ENCODE measurements at places on chromosomes 12 and 14.

DNA sequence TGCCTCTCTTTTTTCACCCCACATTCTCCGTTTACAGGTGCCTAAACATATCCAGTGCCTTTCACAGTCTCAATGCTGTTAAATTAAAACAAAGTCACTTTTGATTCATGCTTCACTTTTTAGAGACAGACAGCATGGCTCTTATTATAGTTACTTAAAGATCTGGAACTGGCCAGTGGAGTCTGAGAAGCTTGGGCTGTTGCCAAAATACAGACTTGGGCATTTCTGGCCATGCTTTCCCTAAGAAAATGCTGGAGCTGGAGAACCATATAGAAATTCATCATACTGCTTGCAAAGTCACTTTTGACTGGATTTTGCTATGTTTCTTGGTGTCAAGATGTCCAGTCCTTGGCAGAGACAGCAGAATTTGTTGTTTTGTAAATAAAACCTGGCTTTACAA, 12.2 kb upstream of the GPR68 start:
- no peak for DNase-seq

DNA sequence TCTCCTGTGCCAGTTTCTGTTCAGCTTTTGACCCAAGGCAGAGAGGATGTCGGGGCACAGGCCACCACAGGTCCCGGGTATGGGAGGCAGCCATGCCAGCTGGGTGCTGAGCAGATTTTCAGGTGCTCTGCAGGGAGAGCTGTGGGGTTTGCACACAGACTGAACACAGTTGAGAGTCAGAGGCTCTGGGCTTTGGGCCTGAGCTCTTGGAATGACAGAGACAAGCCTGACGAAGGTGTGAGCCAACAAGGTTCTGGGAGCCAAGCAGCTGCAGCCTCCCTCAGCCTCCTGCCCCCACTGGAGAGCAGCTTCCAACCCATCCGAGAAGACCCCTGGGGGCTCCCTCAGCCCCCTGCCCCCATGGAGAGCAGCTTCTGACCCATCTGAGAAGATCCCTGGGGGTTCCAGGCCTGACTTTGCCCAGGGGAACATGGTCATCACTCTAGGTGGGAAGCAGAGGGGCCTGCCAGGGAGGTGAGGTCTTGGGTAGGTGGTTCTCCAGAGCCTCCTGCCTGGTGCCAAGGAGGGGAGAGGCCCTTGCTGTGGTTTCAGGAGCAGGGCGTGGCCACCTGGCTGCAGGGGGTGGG, 13.8 kb downstream of the FBRSL1 start:
- peak; percentile 74 for DNase-seq

GRCh38 chr14:45426685-45427282, 173.8 kb upstream of the MIS18BP1 start:
- no peak for DNase-seq

DNA sequence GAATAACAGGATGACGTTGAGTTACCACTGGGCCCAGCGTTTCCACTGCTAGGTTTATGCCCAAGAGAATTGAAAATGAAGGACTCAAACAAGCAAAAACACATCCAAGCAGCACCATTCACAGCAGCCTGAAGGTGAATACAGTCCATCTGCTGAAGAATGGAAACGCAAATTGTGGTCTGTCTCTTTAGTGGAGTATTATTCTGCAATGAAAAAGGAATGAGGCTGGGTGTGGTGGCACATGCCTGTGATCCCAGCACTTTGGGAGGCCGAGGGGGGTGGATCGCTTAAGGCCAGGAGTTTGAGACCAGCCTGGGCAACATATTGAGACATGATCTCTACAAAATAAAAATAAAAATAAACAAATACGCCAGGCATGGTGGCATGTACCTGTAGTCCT, 41.9 kb upstream of the RFLNA start:
- no peak for DNase-seq

DNA sequence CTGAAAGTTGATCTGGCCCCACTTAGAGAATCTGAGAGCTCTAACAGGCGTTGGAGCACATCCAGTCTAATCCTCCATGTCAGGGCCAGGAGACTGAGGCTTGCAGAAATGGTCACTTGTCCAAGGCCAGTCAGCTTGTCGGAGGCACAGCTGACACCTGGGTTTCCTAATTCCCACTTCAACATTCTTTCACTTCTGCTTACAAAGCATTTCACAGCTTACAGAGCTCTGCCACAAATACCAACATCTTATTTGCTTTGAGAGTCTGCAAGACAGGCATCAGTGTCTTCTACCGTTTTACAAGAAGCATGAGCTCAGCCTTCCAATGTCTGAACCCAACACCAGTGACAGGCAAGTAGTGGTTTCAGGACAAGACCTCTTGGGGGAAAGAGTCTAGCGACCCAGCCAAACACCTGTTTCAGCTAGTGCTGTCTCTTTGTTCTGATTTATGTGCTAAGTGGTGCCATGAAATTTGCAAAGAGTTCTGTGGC, 31.8 kb downstream of the ISCA2 start:
- DNase-seq: no peak

- no peak for DNase-seq
Observed at GRCh38 chr14:92398888-92399636, 76.1 kb downstream of the SLC24A4 start.

DNA sequence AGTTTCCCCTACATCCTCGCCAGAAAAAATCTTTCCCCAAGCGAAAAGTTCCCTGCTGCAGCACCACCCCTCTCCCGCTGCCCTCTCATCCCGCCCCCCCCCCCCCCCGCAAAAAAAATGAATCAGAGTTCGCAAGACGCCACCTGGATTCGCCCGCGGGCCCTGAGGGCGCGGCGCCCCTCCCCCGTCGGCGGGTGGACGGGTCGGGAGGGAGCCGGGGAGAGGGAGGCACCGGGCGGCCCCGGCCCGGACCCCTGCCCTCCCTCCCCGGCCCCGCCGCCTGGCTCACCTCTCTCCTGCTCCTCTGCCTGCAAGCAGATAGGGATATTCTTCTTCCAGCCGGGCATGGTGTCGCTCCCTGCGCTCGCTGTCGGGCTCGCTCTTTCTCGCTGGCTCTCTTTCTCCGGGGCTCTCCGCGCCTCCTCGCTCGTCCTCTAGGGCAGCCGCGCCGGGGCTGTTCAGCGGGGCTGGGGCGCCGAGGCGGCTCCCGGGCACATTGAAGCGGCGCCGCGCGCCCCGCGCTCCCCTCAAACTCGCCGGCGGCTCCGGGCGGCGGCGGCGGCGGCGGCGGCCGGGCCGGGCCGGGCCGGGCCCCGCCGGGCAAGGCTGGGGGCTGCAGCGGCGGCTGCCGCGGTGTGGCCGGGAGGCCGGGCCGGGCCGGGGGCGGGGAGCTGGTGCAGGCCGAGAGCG, 200.3 kb upstream of the CAND1 start:
- peak; percentile 51 for DNase-seq

- DNase-seq: no peak
Observed at GRCh38 chr14:70358631-70359030, 852 bp downstream of the COX16 start.

DNA sequence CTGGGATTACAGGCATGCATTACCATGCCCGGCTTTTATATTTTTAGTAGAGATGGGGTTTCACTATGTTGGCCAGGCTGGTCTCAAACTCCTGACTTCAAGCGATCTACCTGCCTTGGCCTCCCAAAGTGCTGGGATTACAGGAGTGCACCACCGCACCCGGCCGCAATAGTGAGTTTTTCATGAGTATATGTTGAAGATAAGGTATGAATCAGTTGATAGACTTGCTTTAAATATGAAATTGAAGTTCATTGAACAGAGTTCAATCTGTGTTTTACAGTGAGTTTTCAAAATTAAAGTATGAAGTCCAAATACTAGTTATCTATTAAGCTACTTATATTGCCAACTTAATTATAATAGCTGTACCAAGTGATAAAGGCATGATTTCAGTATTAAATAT, 35.1 kb downstream of the SNAPC1 start:
- no peak for DNase-seq

DNA sequence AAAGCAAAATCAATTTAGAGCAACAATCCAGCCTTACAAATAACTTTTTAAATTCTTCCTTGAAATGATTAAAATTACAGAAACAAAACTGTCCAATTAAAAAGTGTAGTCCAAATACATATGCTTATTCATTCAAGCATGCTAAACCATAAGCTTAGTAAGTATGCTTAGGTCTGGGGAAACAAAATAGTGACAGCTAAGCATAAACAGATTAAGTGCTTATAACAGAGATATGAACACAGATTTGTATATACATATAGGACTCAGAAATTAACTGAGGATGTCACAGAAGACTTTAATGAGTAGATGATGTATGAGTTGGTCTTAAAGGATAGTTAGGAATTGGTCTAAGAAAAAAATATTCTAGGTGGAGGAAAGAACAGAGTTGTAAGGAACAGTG, 41.8 kb downstream of the SCAF11 start:
- DNase-seq: no peak

DNA sequence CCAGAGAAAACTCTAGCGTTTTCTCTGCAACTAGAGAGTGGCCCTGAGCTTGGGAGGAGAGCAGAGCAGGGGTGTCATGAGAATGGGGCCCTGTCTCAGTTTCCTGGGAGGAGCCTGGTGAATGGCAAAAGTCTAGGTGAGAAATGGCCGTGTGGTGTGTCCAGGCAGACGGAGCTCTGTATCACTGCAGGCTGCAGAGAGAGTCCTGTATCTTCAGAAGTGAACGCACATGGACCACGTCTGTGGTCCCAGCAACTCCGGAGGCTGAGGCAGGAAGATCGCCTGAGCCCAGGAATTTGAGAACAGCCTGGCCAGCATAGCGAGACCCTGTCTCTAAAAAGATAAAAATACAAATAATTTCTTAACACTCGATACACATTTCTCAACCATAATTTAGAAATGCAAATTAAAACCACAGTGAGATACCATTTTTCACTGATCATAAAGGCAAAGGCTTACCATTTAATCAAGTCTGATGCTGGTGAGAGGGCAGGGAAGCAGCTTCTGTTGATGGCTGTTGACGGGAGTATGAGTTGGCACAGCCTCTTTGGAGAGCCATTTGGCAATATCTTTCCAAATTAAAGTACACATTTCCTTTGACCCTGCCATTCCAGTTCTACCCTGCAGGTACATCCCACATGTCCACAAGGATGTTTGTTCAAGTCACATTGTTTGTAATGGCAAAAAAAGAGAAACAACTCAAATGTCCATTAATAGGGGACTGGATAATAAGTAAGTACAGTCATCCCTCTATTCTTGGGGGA, 51.0 kb downstream of the NFKBIA start:
- no peak for DNase-seq

DNA sequence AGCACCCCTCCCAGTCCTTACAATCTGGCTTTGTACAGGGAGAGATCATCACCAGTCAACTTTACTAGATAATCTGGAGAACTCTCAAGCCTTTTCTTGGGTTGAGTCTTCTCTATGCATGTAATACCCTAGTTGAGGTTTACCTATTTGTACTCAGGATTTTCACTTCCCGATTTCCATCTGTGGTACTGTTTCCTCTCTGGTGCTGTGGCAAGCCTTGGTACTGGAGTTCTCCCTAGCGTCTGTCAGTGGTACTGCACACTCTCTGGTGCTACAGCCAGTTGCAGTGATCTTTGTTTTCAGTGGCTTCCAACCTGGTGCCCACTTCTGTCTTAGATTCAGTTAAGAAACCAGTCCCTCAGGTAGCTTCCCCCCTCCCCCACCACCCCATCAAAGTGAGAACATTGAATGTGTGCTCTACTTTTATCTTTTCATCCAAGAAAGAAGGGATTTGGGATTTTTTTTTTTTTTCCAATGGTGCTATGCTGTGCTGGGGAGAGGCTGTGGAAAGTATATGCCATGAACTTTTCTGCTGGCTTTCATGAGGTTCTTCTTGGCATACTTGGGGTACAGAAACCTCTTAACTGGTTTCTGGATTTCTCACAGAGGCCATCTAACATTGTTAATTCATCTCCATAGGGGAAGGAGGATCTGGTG, 69.4 kb upstream of the EVL start:
- DNase-seq: peak; percentile 49

- DNase-seq: no peak
Observed at GRCh38 chr12:95802482-95803270, 12.1 kb upstream of the NTN4 start.

- DNase-seq: no peak
Observed at GRCh38 chr12:91889910-91890309, 255.7 kb downstream of the BTG1 start.

- DNase-seq: no peak
Observed at GRCh38 chr14:55851961-55852360, 266.2 kb upstream of the PELI2 start.

DNA sequence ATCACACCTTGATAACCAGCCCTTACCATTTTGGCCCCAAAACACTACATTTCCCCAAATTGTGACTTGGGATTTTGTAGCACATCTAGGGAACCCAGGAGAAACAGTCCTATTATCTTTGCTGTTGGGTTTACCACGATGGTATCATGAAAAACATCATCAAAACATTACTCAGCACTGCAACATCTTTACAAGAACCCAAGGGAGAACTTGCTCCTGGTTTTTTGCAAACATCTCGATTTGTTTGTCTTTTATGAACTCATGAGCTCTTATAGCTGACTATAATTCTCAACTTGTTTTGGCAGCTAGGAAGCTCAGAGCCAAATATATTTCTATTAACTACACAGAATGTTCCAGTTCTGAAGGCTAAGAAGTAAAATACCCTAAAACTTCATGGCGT, 65.7 kb downstream of the TBX5 start:
- no peak for DNase-seq

GRCh38 chr12:53006810-53007309, 604 bp downstream of the EIF4B start:
- DNase-seq: peak; percentile 84

DNA sequence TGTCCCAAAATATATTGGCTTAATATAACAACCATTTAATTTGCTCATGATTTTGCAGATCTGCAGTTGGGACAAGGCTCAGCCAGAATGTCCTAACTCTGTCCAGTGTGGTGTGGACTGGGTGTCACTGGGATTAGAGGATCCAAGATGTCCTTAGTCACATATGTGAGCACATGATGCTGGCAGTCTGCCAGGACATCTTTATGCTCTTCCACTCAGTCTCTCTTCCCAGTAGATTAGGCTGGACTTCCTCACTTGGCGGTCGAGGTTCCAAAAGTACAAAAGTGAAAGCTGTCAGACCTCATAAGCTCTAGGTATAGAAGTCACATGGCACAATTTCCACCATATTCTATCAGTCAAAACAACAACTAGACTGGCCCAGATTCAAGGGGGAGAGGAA, 167.9 kb upstream of the NTF3 start:
- no peak for DNase-seq

DNA sequence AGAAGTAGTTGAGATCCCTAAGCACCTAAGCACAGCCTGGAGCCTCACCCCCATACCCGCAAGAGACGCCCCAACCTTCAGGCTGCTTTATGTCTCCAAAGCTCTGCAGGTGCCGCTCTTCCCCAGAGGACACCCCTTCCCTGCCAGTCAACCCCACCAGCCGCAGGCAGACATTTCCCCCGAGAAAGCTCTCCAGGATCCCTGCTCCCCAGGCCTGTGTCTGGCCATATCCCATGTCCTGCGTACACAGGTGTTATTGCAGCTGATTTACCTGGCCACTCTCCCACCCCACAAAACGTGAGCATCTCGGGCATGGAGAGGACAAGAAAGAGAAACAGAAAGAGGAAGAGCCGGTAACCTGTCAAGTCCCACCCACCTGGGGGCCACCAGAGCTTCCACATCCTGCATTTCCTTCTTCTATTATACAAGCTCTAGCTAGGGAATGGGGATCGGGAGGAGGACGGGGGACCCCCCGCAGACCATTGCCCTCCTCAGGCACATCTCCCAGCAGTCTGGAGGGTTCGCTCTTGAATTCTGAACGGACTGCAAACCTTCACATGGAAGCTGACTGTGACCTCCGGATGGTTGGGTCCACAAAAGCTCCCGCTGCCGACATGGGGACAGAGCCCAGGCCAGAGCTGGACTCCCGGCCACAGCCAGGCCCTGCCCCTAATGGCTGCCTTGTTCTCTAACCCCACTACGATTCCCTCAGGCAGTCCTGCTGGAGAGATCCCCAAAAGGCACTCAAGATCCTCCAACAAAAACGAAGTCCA, 17.6 kb downstream of the CCDC88C start:
- no peak for DNase-seq

Data from femur (tissue), 1 donor.